ENCODE measurements at places on chromosomes 4 and X.

DNA sequence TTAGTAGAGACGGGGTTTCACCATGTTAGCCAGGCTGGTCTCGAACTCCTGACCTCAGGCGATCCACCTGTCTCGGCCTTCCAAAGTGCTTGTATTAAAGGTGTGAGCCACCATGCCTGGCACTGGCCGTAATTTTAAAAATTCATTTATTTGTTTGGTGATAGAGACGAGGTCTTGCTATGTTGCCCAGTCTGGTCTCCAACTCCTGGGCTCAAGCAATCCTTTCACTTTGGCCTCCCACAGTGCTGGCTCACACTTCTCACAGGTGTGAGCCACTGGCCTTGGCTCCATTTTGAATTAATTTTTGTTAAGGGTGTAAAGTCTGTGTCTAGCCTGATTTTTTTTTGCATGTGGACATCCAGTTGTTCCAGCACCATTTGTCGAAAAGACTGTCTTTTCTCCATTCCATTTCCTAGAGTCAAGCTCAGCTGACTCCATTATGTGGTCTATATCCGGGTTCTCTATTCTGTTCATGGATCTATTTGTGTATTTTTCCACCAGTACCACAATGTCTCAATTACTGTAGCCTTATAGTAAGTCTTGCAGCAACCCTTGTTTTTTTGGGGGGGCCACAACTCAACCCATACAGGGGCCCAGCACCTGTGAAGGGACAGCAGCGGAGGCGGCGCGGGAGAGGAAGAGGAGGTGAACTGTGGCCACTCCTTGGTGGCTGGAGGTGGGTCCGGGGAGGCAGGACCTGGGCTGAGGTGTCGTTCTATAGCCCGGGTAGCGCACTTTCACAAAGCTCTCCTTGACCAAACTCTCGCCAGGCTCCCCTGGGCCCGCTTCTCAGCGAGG, 1.5 kb upstream of the NSD2 start:
- DNase-seq, result no peak

DNA sequence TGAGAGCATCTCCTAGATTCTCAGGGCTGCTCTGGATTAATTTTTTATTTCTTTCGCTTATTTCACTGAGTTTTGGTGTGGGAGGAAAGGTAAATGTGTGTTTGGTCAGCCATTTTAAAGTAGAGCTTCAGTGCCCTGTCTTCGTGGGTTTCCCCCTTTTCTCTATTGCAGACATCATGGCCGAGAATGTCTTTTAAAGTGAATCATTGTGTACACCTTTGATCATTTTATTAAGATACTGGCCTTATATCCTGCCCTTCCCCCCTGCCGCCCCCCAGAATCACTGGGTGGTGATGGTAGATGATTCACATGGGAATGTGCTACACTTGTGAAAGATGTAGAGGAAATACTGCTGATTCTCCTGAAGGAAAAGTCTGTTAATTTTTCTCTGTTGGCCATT, 23.8 kb downstream of the CDKL5 start:
- DNase-seq, result no peak

- DNase-seq, result no peak
Measured at GRCh38 chr4:126779001-126779400, 853.8 kb upstream of the INTU start.

DNA sequence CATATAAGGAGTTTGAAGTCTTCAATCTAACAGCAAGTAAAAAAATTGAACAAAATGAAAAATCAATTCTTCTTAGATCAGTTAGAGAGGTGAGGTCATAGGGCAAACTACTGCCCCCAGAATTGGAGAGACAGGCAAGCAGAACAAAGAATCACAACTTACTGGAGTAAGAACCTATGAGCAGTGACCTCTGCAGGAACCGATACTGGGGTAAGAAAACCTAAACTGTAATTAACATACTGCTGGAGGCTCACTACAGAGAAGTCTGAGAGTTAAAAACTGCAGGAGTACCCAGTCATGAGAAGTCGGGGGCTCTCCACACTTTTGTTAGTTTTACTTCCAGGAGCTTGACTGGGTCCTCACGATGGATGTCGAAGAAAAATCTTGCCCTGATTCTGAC, 16.0 kb downstream of the CLDN22 start:
- DNase-seq, result no peak

- DNase-seq, result no peak
Measured at GRCh38 chrX:132908891-132909290, 49.5 kb downstream of the HS6ST2 start.

DNA sequence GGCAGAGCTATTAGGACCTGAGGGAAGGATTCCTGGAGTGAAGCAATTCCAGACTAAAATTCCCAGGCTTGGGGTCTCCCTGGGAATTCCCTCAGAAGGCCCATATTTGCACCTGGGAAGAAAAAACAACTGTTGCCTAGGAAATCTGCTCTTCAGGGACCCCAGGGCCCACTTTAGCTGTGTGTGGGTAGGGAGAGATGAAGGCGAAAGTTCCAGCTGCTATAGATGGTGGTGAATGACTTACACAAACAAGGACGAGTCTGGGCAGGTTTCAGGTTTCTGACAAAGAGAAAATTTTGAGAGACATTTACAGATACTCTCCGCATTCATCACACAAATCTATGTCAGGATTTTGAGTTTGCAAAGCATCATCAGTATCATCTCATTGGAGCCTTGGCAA, 126.1 kb downstream of the GPC3 start:
- DNase-seq, result no peak

DNA sequence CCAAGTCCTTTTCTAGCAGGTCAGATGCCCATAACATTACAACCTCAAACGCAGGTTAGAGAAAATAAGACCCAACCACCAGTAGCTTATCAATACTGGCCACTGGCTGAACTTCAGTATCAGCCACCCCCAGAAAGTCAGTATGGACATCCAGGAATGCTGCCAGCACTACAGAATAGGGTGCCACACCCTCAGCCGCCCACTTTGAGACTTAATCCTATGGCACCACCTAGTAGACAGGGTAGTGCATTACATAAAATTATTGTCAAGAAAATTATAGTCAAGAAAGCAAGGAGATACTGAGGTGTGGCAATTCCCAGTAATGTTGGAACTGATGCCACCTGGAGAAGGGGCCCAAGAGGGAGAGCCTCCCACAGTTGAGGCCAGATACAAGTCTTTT, 19.9 kb upstream of the TRIM61 start:
- no peak for DNase-seq

DNA sequence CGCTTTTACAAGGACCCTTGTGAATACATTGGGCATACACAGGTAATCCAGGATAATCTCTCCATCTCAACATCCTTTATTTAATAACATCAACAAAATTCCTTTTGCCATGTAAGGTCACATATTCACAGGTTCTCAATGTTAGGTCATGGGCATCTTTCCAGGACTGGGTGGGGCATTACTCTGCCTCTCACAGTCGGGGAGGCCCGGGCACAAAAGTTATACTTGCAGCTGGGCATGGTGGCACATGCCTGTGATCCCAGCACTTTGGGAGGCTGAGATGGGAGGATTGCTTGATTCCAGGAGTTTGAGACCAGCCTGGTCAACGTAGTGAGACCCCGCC, 93.7 kb upstream of the AP1S2 start:
- no peak for DNase-seq

- DNase-seq, result no peak
Measured at GRCh38 chr4:1416051-1416947, 10.1 kb upstream of the NKX1-1 start.

DNA sequence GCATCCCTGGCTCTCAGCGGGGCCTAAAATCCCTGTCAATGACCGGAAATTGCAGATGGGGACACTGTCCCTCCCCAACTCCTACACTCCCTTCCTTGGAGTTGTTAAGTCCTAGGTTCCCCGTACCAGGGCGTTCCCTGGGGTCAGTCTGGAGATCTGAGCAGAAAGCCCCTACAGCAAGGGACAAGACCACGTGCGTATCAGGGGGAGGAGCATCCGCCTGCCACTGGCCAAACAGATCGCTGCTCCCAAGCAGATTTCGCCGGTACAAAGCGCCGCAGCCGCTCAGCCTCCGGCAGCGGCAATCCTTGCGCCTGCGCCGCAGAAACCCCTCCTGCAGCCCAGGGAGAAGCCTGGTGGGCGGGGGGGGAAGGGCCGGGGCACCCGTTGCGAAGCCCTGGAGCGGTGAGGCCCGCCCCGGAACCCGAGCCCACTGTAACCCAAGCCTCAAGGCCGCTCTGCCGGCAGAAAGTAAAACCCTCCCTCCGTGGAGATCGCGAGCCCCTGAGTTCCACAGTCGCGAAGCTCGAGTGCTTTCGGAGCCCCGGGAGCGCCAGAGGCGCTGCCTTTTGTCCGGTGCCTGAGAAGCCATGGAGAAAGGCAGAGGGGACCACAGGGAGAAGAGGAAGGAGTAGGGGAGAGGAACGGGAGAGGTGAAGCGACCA, 2.7 kb downstream of the CRMP1 start:
- DNase-seq, result no peak

- DNase-seq, result no peak
Measured at GRCh38 chr4:183074288-183074990, 24.6 kb upstream of the WWC2 start.

DNA sequence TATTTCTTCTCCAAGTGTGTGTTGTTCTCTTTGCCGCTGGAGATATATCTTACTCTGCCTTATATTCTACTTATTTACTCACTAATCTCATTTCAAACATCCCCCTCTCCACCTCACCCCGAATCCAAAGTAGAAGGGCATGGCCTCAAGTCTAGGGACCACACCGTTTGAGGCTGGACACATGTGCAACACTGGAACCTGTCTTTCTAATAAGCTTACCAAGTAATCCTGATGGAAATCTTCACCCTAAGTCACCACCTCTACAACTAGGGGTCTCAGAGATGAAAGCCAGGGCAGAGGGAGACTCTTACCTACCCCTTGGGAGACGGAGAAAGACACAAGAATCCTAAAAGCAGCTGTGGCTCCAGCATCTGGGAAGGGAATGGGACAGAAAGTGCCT, 6.0 kb downstream of the PROM1 start:
- no peak for DNase-seq

DNA sequence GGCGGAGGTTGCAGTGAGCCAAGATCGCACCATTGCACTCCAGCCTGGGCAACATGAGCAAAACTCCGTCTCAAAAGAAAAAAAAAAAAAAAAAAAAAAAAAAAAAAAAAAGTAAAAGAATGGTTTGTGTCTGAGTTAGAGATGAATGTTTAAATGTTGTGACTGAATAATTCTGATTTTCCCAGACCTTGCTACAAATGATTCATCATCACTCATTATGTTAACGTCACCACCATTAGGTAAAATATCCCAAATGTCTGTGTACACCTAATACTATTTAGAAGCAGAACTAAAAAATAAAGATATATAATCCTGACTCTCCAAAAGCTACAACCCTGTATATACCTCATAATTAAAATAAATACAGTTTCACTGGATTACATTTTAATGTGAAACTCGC, 70.8 kb downstream of the HHIP start:
- DNase-seq, result no peak

- DNase-seq, result no peak
Measured at GRCh38 chr4:184645904-184646610, 3.2 kb downstream of the CASP3 start.

- no peak for DNase-seq
Measured at GRCh38 chr4:924107-925096, 7.7 kb downstream of the GAK start.

GRCh38 chr4:139761461-139761860, 95.8 kb downstream of the MGST2 start:
- DNase-seq, result no peak

DNA sequence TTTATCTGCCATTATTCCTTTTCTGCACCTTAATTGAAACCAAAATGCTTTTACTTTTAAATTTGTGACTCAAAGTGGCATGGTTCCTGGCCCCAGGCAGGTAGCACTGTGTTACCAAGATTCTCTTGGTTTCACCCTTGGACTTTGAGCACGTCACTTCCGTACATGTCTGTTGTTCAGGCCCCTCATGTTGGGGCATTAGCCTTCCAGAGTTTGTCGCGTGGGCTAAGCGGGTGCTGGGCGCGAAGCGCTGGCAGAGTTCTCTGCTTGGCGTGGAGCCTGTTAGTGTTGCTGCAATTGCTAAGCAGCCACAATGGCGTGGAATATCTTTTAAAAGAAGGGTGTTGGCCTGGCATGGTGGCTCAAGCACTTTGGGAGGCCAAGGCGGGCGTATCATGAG, 14.0 kb upstream of the TADA2B start:
- DNase-seq, result no peak

GRCh38 chr4:54282837-54283236, 53.7 kb downstream of the PDGFRA start:
- DNase-seq, result no peak

DNA sequence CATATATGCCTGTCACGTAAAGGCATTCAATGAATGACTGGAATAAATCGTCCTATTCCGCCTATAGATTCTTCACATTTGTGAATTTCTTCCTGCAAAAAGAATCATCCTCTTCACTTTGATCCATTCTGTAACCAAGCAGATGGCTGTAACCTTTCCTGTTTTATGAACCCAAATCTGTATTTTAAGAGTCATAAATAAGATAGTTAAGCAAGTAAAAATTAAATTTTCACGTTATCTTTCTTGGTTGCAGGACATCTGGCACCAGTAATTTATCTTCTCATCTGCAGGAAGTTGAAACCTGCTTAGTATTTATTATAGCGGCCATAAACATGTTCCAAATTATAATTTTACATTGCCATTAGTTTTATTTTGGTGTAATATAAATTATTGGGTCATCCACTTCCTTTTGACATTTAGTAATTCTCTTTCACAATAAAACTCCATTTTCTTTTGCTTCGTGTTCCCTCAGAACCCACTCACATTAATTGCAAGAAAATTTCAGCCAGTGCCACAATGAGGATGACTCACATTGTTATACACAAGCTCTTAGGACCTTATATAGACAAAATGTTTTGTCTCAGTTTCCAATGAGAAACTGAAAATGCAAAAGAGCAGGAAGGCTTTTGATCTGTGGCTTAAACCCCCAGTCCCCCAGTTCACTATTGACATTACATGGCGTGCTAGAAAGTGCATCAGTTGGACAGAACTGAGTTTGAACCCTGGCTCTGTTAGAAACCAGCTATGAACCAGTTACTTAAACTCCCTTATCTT, 51.1 kb downstream of the TMEM156 start:
- DNase-seq, result no peak

GRCh38 chr4:87213421-87214075, 6.9 kb downstream of the KLHL8 start:
- no peak for DNase-seq

- DNase-seq, result no peak
Measured at GRCh38 chr4:80141543-80141942, 55.8 kb upstream of the PRDM8 start.

DNA sequence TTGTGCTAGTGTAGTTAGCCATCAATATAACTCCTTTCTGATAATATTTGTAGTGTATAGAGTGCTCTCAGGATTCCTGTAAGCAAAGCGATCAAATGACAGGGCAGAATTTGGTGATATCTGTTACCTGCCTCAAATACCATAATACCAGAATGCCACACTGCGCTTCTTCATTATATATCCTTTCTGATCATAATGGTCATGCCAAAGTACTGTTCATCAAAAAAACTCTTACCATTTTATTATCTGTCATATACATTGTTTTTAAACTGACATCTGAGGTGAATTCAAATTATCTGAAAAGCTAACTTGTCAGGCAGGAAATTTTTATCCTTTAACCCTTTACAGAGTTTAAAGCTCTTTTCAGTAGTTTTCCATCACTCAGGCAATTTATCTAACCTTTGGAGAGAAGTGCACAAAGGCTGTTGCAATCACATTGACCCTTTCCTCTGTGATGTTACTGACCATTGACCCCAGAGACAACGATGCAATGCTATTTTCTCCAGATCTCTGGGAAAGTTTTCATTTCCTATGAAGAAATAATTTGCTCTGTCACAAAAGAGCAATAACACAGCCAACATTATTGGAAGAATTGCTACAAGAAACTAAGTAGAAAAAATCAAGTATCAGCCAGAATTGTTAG, 37.4 kb downstream of the UGT2B4 start:
- DNase-seq, result no peak
